ENCODE measurements at places on chromosomes 11 and 22.

- DNase-seq, result peak; percentile 45
These were observed 101.0 kb downstream of the PTPRJ start for GRCh38 chr11:48081151-48082010.

DNA sequence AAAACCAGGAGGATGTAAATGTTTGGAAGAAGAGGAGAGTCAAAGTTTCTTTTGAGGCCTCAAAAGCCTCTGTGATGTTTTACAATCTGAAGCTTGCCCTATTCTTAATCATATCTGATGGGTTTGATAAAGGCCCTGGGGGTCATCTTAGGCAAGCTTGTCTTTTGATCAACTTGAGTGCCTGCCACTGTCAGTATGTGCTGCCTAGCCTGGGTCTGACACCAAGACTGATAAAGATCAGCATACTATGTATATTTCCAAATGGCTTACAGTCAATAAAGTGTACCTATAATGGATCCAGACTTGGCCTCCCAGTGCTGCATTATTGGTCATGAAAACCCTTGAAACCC is 12.7 kb downstream of the EHF start:
- DNase-seq, result no peak

DNA sequence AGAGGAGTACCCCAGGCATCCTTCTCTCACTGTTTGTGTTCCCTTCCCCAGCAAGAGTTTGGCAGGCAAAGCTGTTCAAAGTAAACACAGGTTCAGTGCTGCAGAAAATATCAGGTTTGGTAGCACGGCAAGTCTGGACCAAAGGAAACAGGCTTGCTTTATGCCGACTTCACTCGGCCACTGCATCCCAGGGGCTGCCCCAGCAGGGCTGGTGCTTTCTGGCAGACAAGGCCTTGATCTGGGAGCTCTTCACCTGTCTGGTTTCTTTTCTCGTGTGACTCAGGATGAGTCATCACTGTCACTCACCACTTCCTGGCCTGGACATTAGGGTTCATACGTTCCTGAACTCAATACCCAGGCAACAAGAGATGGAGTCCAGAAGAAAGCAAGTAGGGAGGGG is 52.6 kb upstream of the NAV2 start:
- DNase-seq, result peak; percentile 70

DNA sequence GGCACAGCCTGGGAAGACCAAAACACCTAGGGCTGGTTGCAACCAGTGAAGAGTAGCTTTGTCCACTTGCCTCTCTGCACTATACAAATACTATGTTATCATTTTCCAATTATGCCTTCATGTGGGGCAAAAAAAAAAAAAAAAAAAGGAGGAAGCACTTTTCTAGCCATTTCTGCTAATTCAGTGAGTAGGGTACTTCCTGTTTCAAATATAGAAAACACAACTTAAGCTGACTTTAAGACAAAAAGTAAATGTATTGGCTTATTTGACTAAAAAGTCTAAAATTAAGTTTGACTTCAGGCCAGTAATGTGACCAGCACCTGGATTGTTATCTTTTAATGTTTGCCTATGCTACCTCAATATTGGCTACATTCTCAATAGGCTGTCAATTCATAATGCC is 15.3 kb downstream of the CCDC73 start:
- DNase-seq, result no peak

DNA sequence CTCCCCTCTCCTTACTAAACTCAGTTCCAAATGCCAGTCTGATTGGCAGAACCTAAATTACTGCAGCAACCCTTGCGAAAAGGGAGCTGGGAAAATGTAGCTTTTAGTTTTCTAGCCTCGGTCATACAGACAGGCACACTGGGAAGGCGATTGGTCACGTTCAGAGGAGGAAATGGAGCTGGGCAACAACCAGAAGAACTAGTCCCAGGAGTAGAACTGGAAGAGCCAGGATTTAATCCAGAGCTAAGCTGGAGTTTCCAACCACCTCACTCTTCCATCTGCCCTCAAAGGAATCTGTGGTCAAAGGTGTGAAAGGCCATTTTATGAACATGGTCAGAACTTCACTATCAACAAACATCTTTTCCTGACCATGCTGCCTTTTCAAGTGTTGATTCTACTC is 155.7 kb upstream of the ARHGAP20 start:
- DNase-seq, result no peak

GRCh38 chr22:46622081-46622521 is 1.9 kb downstream of the GRAMD4 start:
- no peak for DNase-seq

GRCh38 chr11:92917927-92918326 is 51.5 kb upstream of the MTNR1B start:
- DNase-seq, result no peak

GRCh38 chr11:554428-555226 is 5.9 kb downstream of the LMNTD2 start:
- peak; percentile 43 for DNase-seq

GRCh38 chr22:41598891-41599635 is 9.4 kb upstream of the PMM1 start:
- no peak for DNase-seq

Data from fibroblast of skin of right biceps (primary cell).